NCI-H510A (cell line): ENCODE measurements at places on chromosomes 3 and 15.

DNA sequence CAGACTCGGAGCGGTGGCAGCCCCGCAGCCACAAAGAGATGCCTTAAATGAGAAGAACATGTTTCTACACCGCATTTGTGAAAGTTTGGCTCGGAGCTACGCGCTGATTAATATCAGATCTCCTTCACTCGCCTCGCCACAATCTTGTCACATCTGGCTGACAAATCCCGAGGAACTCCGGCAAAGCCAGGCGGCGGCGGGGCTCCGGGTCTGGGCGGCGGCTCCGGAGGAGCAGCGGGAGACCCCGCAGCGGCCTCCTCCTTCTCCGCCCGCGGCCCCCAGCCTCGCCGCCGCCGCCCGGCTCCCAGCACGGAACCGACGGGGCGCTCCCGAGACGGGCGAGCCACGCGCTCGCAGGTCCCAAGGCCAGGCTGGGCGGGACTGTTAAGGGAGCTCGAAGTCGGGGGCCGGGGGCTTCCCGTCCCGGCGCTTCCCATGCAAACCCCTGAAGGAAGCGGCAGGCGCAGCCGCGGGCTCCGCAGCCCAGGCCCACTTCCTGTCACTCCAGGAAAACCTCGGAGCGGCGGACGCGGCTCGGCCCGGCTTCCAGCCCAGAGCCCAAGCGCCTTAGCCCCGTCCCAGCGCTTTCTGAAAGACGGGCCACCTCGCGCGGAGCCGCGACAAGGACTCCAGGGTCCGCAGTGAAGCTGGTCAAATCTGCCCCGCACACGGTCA is 1.2 kb downstream of the BNC1 start:
- DNase-seq: no peak

DNA sequence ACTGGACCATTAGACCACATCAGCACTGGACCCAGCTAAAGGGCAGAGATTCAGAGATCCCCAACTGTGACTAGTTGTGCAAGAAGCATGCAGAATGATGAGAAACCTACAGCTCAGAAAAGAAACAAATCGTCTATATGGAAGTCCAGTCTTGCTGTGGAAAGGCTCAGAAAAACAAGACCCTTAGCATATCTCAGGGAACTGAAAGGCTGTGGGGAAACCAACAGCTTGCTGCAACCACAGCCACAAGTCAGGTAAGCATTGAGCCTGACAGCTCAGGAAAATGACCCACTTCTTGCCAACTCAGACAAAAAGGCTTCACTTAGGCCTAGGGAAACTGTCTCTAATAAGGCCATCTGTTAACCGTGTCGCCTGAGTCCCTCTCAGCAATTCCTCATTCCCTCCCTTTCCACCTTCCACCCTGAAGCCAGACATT is 145.6 kb downstream of the LSAMP start:
- DNase-seq: no peak

GRCh38 chr3:196502775-196503195 is 783 bp downstream of the RNF168 start:
- no peak for DNase-seq

DNA sequence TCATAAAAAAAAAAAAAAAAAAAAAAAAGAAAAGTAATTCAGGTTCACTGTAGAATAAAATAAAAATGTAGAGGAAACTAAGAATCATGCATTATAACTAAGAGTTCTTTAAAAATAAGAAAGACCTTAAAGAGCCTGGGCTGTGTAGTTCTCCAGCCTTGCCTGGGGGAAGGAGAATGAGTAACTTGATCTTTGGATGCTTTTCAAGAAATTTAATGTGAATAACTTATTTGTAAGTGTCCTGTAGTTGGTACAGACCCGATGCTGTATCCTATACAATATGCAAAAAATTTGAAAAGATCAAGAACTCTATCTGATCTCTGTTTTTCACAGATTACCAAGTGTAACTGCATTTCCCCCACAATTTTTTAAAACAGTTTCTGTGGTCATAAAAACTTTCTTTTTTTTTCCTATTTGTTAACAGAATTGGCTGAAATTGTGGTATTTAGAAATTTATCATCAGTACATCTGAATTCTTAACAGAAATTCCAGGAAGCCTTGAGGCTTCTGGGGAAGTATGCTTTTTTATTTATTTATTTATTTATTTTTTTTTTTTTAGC is 195.3 kb downstream of the THRB start:
- no peak for DNase-seq

DNA sequence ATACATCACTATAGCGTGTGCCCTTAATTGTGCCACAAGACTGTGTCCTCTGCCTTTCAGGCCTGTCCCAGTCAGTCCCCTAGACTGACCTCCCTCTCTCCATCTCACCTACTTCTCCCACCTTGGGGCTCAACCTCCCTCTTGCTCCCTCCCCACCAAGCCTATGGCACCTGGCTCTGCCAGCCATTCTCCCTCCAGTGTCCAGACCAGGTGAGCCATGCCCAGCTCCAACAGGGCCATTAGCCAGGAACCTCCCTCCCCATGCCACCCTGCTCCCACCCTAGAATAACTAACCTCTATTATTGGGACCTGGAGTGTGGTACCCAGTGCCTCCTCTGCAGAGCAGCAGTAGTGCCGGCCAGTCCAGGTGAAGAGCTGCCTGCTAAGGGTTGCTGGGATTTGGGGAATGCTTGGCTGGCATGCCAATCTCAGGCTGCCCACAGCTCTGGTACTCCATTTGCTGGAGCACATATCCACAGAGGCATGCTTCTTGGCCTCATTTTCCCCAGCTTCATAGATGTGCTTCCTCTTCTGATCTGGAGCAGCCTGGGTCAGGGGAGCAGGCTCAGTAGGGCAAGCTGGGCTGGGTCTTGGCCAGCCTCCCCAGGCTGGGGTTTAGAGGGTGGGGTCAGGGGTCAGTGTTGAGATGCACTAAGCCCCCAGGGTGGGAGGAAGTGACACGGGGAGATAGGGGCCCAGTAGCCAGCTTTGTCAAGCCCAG is 38.8 kb downstream of the SAXO2 start:
- DNase-seq: no peak

GRCh38 chr15:31867536-31868442 is 162.5 kb upstream of the CHRNA7 start:
- no peak for DNase-seq

GRCh38 chr3:194169595-194169994 is 33.6 kb downstream of the HES1 start:
- DNase-seq: no peak

- no peak for DNase-seq
Observed at GRCh38 chr3:60149501-60149900, 1099.7 kb upstream of the CFAP20DC start.

GRCh38 chr15:91102546-91103330 is 2.7 kb downstream of the SV2B start:
- DNase-seq: no peak

DNA sequence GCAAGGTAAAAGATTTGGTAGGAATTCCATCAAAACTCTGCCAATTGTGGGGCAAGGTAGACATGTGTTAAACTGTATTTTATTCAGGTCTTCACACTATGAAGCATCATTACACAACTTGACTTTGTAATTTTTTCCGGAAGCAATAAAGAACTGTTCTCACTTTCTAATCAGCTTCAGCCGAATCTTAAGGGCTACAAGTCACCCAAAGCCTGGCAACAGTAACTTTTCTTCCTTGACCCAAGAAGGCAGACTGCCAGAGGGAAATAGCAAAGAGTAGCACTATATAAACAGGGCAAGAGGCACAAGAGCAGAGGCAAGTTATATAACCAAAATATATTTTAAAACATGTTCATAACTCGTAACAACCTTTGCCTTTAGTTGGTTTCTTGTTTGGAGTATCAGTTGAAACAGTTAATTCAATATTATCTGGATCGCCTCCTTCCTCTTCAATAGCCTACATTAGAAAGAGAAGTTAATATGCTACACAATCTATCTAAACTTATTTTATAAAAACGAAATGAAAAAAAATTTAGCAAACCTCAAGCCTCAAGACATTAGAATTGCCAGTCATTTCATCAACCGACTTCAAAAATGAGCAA is 1.4 kb downstream of the SLTM start:
- DNase-seq: no peak

GRCh38 chr3:188695241-188695640 is 476.5 kb upstream of the TPRG1 start:
- no peak for DNase-seq

GRCh38 chr15:71685420-71685993 is 124.8 kb upstream of the NR2E3 start:
- no peak for DNase-seq

- no peak for DNase-seq
Observed at GRCh38 chr3:51044982-51045381, 340.1 kb upstream of the MANF start.

GRCh38 chr15:57069423-57069822 is 151.0 kb downstream of the TCF12 start:
- DNase-seq: no peak

GRCh38 chr15:31517711-31518110 is 191.1 kb downstream of the KLF13 start:
- no peak for DNase-seq

DNA sequence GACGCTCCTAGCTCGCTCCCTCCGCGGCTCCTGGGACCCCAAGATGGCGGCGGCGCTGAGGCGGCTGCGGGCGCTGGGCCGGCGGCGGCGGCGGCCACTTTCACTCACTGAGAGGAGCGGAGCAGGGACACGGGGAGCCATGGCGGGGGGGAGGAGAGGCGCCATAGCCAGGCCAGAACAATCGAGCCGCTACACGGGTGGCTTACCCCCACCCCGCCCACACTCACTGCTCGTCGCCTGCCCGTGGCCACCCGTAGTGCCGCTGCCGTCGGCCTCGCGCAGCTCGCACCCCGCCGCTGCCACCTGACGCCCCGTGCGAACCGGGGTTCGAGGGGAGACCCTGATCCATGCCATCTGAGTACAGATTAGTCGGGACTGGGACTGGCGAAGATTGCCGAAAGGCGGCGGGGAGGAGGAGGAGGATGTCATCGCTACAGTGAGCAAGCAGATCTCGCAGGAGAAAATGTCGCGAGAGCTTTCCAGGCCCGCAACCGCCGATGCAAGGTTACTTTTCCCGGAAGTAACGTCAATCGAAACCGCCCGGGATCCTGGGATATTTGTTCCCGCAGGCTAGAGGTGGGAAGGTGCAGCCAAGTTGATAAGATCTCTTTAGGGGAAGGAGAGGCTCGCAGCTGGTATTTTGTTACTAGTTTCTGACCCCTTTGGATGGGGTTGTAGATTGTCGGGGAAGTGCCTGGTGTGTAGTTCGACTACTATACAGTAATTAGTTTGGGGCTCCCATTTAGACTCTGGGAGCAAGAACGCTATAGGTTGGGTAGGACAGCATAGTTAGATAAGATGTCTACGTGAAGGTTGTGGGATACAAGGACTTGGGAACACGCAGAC is at the start of gene INO80:
Gene INO80 (minus strand): TSS at position 165 of the 846 bp plus-strand sequence. CDS start 19,970 bp downstream, outside the sequence.
- peak; percentile 87 for DNase-seq

DNA sequence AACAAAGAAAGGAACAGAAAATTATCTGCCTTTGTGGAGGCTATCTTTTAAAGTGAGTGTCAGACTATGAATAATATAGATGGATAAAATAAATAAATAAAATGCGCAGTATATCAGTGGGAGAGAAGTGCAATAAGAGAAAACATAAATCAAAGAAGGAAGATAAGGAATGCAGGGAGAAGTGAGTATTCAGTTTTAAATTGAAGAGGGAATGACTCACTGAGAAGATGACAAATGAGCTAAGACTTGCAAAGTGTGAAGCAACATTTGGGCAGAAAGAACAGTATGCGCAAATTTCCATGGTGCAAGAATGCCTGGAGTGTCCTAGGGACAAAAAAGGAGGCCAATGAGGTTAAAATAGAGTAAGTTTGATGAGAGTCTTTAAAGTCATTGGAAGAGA is 1300.1 kb upstream of the ALCAM start:
- no peak for DNase-seq

DNA sequence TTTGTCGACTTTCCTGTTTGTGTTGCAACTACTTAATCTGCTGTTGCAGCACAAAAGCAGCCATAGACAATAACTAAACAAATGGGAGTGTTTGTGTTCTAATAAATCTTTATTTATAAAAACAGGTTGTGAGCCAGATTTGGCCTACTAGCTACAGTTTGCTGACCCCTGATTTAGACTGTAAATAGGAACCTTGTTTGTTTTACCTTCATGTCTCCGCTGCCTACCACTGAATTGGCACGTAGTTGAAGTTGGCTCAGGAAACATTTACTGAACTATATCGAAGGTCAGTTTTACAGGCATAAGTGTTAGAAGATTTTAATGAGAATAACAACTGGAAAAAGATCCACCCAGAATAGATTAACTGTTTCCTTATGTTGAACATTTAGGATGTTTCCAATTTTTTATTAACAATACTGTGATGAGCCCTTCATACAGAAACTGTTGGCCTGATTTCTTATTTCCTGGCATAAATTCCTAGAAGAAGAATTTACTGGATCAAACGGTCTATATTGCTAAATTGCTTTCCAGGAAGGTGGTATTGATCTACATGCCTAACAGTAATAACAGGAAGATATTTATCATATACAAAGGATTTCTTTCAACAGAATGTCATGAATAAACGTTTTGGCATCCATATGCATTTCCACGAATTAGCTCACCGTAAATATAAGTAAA is 156.2 kb upstream of the NR2E3 start:
- no peak for DNase-seq

DNA sequence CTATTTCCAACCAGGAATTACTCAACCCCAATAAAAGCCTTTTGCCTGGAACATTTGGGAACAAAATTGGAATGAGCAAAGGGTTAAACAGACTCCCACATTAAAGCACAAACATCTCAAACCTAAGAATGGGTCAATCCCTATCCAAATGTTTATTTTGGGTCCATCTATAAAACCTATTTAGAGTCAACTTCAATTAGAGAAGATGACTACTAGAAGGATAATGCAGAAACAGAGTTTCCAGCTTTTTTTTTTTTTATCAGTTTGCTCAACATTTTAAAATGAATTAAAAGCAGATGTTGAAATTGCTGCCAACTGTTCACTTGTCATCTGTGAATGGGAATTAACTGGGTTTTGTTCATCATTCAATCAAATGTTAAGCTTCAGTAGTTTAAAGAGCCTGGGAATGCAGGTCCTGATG is 4.1 kb upstream of the TBC1D23 start:
- no peak for DNase-seq

DNA sequence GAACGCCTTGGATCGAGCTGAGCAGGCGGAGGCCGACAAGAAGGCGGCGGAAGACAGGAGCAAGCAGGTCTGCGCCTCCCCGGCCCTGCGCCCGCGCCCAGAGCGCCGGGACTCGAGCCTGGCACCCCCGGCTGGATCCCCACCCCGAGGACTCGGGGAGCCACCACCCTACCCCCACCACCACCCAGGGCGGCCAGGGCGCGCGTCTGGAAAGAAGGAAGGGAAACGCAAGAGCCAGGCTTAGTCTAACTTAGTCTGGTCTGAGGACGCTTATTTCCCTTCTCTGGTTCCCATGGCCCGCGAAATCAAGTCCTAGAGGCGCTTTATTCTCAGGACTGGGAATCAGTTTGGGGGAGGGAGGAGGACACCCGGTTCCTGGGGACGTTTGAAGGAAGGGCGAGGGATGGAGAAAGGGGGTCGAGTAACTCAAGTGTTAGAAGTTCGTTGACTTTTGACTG is 359 bp downstream of the TPM1 start:
- DNase-seq: no peak

GRCh38 chr3:77348244-77348855 is 308.5 kb downstream of the ROBO2 start:
- no peak for DNase-seq

- DNase-seq: no peak
Observed at GRCh38 chr15:75067123-75067830, 43.9 kb downstream of the PPCDC start.
